ENCODE measurements at places on chromosomes 11 and 22.
A peak's percentile ranks its signal among the peaks of the same experiment; 100 is the strongest.

DNA sequence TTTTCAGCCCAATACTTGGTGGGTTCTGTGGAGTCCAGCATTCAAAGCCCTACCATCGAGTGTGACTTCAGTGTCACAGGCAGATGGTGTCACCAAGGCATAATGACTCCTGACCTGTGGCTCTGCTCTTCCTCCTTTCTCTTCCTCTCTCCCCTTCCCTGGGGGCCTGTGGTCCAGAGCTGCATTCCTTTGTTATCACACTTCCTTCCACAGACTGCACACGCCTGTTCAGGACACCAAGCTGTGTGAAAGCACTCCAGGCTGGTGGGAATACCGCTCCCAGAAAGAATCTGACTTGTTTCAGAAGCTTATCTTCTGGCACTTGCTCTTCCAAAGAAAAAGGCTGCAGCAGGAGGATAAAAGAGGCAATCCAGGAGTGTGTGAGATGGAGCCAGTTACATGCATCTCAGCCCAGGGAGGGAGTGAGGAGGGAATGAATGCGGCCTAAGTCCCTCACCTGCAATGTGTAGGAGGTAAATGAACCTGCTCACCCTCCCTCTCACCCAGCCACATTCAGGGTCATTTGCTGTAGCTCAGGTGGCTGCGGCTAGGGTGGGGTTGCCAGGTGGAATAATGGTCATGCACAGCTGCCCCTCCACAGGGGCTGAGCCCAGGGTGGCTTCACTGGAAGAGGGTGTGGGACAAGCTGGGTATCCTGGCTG, 79.3 kb downstream of the ADAMTS15 start:
- no peaks in the 10 kb centered on the region for H3K36me3 ChIP-seq
- peaks cover 6% of the 10 kb centered on the region for H3K4me1 ChIP-seq
- H3K4me3 ChIP-seq: no peak overlapping the region
- no peak for DNase-seq
- H3K27me3 ChIP-seq: 0 out of 2 replicates have a peak, but pooled peaks cover 2% of the 10 kb centered on the region

DNA sequence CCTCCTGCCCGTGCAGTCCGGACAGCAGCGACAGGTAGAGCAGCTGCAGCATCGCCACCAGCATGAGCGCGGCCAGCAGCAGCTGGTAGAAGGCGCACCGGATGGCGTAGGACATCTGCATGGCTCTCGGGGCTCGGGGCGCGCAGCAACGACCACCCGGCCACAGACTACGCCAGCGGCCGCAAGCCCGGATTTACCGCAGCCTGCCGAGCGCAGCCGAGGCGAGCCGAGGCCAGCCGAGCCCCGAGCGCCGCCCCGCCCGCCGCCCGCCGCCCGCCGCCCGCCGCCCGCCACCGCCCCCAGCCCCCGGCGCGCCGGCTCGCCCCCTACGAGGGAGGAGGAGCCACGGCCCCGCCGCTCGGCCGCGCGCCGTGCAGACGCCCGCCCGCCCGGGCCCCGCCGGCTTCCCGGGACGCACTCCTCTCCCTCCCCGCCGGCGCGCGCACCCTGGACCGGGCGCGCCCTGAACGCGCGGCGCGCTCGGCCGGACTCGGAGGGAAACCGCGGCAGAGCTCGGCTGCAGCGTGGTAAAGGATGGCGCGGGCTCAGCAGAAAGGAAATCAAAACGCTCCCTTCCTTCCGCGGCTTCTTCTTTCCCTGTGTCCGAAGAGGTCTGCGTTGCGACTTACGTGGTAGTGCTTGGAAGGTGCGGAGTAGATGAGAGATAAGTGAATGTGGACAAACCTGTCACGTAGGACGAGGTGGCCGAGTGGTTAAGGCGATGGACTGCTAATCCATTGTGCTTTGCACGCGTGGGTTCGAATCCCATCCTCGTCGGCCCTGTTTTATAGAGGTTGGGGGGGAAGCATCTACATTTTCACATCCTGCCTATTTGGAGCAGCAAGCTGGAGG, at the start of gene B4GAT1:
B4GAT1 (minus strand) TSS at position 205 of the 852 bp plus-strand sequence; CDS start at position 121, 84 bp downstream.
- peak within 1 kb of the TSS; percentile 89 for H3K4me3 ChIP-seq
- peaks cover 9% of the 10 kb centered on the region for H3K4me1 ChIP-seq
- H3K27ac ChIP-seq: peak within 1 kb of the TSS; percentile 69
- no peaks in the 10 kb centered on the region for H3K36me3 ChIP-seq

DNA sequence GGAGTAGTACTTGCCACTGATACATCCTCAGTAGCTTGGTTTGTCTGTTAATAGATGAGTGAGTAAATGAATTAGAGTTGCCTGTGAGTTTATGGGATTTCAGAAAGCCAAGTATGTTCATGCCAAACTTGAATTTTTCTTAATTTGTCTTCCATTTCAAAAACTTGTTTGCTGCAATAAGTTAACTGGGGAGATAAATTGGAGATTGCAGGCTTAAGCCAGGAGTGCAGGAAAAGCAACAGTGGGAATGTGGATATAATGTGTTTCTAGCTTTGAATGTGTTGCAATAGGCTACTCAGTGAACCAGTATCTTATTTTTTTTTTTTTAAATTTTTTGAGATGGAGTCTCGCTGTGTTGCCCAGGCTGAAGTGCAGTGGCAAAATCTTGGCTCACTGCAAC, 8.2 kb downstream of the OSBP2 start:
- H3K27ac ChIP-seq: no peak overlapping the region
- peaks cover 5% of the 10 kb centered on the region for H3K4me1 ChIP-seq

- no peak overlapping the region for H3K27ac ChIP-seq
- H3K36me3 ChIP-seq: no peaks in the 10 kb centered on the region
- peaks cover 3% of the 10 kb centered on the region for H3K4me1 ChIP-seq
- H3K27me3 ChIP-seq: no peaks in the 10 kb centered on the region
- DNase-seq: no peak
Measured at GRCh38 chr11:59556917-59557348, 45.6 kb downstream of the OR4D9 start.

DNA sequence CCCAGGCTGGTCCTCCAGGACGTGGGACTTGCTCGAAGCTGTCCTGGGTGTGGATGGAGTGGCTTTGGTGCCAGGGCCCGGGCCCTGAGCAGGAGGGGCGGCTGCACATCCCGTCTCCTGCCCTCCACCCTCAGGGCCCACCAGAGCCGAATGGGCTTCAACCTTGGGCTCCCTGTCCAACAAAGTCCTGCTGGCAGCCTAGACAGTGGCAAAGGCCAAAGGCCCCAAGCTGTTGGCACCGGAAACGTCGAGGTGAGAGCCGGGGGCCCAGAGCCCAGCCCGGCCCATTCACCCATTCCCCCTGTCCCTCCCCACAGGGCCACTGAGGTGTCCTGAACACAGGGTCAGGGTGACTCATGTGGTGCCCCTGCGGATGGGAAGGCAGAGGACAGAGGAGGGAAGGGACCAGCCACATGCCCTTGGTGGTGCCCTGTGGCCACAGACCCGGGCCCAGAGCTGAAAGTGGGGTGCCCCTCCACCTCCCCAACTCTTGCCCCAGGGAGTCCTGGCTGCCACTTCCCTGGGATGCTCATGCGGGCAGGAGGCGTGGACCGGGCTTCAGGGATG, 9.1 kb downstream of the TSPAN32 start:
- no peaks in the 10 kb centered on the region for H3K4me1 ChIP-seq
- H3K36me3 ChIP-seq: no peaks in the 10 kb centered on the region
- no peak overlapping the region for H3K4me3 ChIP-seq

DNA sequence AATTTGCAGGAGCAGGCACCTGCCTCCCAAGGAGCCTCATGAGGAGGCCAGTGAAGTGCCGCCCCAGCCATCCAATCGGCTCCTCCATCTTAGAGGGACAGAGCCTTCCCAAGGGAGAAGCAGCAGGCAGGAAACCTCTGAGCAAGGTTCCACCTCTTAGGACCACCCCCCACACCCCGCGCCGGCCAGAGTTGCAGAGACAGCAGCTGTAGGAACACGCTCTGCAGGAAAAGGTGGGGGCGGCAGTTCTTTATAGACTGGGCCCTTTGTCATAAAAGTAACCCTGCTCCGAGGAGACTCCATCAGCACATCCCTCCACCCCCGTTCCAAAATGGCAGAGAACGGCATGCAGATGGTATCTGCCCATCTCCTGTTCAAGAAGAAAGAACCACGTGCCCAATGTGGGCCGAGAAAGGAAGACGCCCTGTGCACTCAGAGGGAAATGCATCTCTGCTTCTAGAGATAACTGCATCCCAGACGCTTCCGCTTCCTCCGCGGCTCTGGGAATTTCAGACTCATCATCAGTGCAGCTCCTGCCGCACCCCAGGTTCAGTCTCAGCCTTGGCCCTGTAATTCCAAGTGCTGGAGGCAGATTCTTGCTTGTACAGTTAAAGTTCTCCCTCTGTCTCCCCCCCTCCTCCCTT, 98.5 kb downstream of the SPATA19 start:
- H3K36me3 ChIP-seq: no peaks in the 10 kb centered on the region
- DNase-seq: no peak
- no peak overlapping the region for H3K4me3 ChIP-seq
- no peaks in the 10 kb centered on the region for H3K27me3 ChIP-seq
- H3K27ac ChIP-seq: no peak overlapping the region
- H3K4me1 ChIP-seq: no peaks in the 10 kb centered on the region

DNA sequence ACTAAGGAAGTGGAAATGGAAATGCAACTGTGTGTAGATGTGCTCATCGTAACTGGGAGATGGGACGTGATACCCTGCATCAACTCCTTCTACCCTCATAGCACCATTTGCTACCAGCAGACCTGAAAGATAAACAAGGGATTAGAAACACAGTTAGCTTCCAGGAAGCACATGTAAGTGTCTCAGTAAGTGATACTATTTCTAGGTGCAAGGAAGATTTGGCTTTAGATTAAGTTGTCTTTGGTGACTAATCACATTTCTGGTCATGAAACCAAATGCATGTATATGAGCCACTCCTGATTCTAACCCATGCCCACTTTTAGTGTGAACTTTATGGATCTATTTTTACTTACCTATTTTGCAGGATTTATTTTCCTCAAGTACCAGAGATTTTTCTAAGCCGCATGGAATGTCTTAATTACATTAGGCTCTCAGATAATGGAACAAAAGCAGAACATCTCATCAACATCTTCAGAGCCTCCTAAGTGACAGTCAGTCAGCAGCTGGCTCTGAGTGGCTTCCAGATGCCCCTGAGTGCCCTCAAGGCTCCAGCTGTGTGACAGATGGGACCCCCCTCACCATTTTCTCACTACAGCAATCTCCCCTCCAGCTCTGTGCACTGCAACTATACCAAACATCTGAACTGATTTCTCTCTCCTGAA, 21.2 kb downstream of the SLC5A12 start:
- no peak for DNase-seq
- H3K27me3 ChIP-seq: no peaks in the 10 kb centered on the region
- no peak overlapping the region for H3K27ac ChIP-seq
- no peak overlapping the region for H3K4me3 ChIP-seq
- H3K36me3 ChIP-seq: no peaks in the 10 kb centered on the region

GRCh38 chr11:11351042-11351586, 1.9 kb downstream of the CSNK2A3 start:
- H3K27ac ChIP-seq: no peak overlapping the region
- no peaks in the 10 kb centered on the region for H3K36me3 ChIP-seq
- no peak for DNase-seq
- H3K27me3 ChIP-seq: no peaks in the 10 kb centered on the region
- no peak overlapping the region for H3K4me3 ChIP-seq

GRCh38 chr11:134517115-134517514, 105.1 kb upstream of the B3GAT1 start:
- no peaks in the 10 kb centered on the region for H3K36me3 ChIP-seq
- no peaks in the 10 kb centered on the region for H3K27me3 ChIP-seq
- DNase-seq: no peak
- H3K4me1 ChIP-seq: no peaks in the 10 kb centered on the region

DNA sequence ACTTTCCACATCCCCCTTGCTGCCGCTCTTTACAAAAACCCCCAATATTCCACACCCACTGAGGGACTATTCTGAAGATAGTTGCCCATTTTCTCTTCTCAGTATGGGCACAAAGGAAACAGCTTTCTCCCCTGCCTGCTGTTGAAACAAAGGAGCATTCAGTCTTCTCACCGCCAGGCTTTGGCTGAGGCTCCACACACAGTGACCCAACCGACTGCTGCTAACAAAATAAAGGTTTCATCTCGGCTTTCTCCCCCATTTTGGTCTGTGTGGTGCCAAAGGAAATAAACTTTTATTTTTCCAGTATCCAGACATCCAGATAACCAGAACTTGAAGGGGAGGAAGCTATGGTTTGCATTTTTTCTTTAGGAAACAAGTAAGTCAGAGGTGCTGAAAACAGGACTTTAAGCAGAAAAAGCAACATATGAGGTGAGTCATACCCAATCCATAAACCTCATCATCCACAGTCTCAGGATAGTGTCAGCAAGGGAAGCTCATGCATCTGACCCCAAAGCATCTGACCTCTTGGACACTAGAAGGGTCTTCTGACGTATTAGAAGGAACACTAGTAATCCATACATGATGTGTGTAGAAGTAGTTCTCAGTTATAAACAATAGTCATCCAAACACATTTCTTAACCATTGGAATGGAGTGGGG, 6.4 kb downstream of the CLMP start:
- no peak for DNase-seq
- H3K36me3 ChIP-seq: no peaks in the 10 kb centered on the region
- peaks cover 41% of the 10 kb centered on the region for H3K4me1 ChIP-seq
- no peaks in the 10 kb centered on the region for H3K27me3 ChIP-seq
- no peak overlapping the region for H3K4me3 ChIP-seq

- H3K36me3 ChIP-seq: peaks cover 4% of the 10 kb centered on the region
- H3K4me1 ChIP-seq: peaks cover 8% of the 10 kb centered on the region
- DNase-seq: no peak
- H3K27ac ChIP-seq: no peak overlapping the region
- H3K27me3 ChIP-seq: no peaks in the 10 kb centered on the region
Measured at GRCh38 chr11:2398664-2399355, 1.7 kb upstream of the TSSC4 start.

DNA sequence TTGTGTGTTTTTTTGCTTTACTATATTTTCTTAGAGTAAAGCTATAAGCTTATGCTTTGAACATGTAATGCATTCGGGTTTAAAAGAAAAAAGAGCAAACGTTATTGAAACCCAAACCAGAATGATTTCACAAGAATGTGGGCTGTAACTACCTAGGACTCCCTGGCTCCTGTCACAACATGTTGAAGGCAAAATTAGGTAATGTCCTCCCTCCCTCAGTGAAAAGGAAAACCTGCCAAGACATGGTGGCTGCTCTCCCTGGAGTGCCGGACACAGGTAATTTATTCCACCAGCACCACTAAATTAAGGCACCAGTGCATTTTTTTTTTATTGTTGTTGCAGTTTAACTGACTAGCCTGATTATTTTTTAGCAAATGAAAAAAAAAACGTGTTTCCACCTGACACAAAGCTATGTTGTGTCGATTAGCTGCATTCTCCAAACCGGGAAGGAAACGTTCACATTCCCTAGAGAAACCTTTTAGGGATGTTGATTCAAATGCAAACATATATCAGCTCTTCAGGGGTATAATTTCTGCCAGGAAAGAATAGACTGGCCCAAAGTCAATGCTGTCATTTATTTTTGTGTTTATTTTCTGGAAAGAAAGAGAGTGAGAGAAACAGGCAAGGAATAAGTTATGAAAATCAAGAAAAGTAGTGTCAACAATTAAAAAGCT, 134.6 kb downstream of the CCDC34 start:
- no peaks in the 10 kb centered on the region for H3K27me3 ChIP-seq
- H3K36me3 ChIP-seq: no peaks in the 10 kb centered on the region
- H3K4me3 ChIP-seq: no peak overlapping the region
- peaks cover 4% of the 10 kb centered on the region for H3K4me1 ChIP-seq
